ENCODE measurements at places on chromosomes 1 and 21.

GRCh38 chr1:27438621-27439061, 46.2 kb downstream of the GPR3 start:
- no peak for DNase-seq

GRCh38 chr1:50930965-50931737, 28.9 kb downstream of the FAF1 start:
- no peak for DNase-seq

DNA sequence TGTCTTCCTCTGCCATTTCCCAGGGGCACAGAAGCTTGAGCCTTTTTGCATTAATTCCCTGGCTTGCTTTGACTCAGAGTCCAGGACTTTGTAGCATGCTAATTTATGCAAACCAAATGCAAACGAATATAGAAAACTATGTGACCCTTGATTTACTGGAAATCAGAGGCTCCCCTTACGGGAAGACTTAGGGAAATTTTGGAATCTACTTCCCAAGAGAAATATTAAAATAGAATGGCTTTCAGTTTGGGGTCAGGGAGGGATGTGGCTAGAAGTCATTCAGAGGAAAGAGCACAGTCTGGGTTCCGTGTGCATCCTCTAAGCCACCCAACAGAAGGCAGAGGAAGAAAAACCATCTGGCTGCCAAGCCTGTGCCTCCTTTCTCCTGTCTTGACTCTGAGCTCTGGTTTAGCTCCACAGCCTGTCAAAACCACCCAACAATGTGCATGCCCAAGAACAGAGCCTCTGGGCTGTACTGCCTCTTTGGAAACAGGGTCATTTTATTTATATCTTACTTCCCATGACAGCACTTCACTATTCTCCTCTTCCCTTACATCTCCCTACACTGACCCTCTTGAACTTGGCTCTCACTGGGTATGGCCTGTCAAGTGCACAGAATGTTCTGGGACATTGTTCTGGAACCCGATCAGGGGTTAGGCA, 30.1 kb downstream of the ATF3 start:
- no peak for DNase-seq

- DNase-seq: no peak
Observed at GRCh38 chr1:244409701-244410100, 42.0 kb downstream of the ADSS2 start.

DNA sequence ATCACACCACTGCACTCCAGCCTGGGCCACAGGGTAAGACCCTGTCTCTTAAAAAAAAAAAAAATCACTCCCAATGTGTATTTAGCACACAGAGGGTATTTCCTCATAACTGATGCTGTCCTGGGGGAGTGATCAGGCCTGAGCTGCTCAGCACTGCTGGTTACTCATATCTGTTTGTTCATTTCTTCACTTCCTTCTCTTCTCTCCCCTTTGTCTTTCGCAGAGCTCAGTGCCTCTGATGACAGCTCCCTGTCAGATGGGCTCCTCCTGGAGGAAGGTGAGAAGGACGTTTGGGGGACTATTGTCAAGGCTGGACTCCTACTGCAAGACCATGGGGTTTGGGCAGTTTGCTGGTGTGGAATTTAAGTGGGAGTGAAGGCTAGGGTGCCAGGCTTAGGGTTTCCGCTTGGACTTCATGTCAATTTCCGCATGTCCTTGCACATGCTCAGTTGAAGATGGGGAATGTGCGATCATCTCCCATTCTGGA, 13.0 kb downstream of the INAVA start:
- no peak for DNase-seq

DNA sequence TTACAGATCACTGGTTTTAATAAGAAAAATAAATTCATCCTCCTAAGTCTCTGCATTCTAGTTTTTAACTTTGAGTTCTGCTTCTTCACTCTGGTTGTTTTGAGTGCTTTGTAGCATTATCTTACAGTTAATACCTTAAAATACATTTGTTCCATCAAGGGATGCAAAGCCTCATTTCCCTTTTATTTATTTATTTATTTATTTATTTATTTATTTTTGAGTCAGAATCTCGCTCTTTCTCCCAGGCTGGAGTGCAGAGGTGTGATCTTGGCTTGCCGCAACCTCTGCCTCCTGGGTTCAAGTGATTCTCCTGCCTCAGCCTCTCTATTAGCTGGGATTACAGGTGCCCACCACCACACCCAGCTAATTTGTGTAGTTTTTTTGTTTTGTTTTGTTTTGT, 147.8 kb downstream of the ZNF326 start:
- DNase-seq: no peak

DNA sequence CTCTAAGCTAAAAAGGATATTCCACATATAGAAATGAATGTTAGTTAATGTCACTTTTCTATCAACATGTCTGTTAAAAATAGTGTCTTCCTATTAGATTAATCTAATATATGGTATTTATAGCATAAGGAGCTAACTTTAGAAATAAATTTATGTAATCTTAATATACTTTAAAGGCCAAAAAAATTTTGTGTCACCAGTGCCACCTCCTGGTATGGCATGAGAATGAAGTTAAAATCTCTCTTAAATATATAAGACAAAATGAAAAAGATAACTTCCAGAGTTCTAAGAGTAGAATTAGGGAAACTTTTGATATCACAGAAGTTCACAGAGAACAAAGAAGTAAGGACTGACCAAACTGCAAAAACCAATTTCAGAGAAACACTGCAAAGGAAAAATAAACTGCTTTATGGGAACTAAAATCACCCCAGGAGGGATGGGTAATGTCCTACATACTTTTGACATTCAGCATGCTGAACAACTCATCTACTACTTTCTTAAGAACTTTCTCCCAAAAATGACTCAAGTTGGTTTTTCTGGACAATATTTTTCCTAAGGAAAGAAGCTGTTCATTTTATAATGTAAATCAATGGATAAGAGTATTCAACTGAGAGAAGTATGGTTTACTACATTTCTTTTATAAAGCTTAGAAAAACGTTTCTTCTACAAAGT, 82.8 kb downstream of the TRIM33 start:
- DNase-seq: no peak

- no peak for DNase-seq
Observed at GRCh38 chr1:219031809-219032208, 141.9 kb upstream of the LYPLAL1 start.

DNA sequence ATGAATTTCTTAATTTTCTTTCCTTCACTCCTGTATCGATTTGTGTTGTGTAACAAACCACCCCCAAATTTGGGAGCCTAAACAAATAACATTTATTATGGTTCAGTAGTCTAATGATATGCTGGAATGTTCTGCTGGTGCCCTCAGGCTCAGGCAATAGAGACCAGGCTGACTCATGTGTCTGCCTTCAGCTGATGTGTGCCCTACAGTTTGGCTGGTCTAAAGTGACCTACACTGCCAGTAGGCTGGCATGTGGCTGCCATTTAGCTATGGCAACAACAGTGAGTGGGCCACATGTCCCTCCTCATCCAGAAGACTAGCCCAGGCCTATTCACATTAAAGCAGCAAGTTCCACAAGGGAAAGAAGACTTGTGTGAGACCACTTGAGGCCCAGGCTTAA, 115.8 kb downstream of the PTPRC start:
- no peak for DNase-seq

DNA sequence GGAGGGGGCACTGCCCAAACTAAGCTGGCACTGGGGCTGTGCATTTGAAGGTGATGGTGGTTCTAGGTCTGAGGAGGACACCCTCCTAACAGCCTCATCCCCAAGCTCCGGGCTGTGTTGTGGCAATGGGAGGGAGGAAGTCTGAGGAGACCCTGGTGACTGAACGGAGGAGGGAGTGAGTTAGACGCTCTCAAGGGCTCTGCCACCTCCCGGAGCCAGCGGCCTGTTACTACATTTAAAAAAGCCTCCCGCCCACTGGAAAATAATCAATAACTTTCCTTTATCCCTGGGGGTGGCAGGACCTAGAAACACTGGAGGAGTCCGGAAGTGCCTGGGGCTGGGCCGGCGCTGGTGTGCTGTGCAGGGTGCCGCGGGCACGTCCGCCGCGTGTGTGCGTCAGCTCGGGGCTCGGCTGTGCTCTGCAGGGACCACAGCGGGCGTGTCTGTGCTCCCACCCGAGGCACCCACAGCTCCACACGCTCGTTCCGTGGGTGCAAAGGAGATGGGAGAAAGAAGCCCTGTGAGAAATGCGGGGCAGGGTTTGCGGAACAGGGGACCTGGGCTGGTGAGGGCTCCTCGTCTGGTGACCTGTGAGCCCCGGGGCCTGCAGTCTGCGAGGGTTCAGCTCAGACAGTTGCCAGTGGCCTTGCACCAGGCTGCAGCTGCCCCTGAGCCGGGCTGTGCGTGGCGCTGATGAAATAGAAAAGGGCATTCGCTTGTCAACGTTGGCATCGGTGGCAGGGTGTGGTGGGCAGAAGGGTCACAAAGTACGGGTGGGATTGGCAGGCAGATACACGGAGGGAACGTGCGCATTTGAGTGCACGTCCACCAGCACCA, 5.3 kb downstream of the SAMD11 start:
- DNase-seq: no peak

- DNase-seq: no peak
Observed at GRCh38 chr21:42036313-42036712, 26.2 kb upstream of the ZBTB21 start.

GRCh38 chr1:157948312-157949073, 45.0 kb upstream of the KIRREL1 start:
- no peak for DNase-seq

GRCh38 chr1:173258479-173259264, 51.5 kb upstream of the TNFSF4 start:
- DNase-seq: no peak

DNA sequence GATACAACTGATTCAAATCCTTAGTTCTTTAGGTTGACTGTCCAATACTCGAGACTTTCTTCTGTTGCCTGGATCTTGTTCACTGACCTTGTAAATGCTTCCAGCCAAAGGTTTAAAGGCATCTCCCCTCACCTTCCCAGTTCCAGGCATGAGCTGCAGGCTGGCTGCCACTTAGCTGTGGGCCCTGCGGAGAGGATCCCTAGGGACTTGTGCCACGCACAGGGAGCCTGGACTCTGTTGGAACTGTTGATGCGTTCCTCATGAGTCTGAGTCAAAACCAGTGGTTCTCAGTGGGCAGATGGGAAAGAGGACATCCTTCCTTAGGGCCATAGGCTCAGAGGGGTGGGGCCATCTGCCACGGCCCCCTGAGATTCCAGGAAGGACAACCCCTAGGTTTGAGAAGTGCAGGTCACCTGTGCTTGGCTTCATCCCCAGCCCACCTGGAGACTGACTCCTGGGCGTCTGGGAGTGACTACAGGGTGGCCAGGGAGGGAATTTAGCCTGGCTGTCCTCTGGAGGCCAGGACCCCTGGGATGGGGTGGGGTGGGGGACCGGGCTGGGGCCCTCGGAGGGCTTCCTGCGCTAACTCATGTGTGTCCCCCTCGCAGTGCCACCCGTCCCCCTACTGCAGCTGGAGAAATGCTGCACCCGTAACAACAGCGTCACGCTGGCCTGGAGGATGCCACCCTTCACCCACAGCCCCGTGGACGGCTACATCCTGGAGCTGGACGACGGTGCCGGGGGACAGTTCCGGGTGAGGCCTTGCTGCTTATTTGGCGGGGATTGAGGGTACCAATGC, 37.6 kb upstream of the GNPAT start:
- DNase-seq: no peak

Data from body of pancreas (tissue), 4 donors.